ENCODE measurements at places on chromosomes 1 and 21.
A peak's percentile ranks its signal among the peaks of the same experiment; 100 is the strongest.

DNA sequence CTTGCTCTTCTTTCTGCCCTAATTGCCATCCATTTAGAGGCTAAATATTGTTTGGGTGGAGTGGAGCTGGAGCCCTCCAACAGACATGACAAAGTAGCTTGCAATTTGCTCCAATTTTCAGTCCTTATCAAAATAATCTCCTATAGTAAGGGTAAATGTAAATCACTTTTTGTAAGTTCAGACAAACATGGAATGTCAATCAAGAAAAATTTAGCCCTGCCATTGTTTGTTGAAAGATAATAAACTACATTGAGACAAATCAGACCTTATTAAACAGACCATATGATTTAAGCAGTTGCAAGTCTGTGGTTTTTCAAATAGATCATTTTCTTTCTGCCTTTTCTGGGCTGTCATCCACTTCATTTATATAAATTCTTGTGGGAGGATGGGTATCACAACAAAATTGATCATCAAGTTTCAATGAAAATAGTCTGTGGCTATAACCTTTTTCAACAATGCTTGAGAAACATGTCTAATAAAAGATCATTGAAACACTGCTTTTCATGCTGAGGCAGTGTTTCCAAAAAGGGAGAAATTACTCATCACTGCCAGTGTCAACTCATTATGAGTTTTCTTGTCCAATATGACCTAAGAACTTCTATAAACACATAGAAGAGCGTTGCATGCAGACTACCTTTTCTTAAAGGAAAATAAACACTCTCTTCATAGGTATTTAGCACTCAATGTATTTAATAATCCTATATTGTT, 1152.0 kb upstream of the B3GALT2 start:
- no peak for DNase-seq

DNA sequence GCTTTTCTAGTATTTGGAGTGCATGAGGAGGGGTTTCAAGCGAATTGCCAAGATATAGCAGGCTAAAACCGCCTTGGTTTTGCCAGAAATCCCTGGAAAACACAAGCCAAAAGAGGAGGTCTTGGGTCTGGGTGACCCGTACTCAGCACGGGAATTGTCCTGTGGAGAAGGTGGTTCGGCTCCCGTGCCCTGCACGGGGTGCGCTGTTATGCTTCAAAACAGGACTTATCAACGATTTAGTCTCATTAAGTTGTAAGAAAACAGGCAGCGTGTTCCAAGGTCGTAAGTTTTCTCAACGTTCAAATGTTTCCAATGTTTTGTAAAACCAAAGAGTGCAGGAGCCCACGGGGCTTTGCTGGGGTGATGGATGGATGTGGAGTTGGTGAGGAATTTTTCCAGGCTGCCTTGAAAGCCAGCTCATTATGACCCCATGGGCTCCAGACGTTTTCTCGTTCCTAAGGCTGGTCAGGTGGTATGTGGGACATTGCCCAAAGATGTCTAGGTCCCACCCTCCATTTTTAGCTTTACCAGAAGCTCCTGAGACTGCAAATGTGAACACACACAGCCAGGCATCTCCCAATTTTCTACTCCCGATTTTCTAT, 75.4 kb upstream of the CLDN14 start:
- no peak for DNase-seq

- DNase-seq, result peak; percentile 59
These were observed 107.7 kb upstream of the CACYBP start for GRCh38 chr1:174892016-174892415.

DNA sequence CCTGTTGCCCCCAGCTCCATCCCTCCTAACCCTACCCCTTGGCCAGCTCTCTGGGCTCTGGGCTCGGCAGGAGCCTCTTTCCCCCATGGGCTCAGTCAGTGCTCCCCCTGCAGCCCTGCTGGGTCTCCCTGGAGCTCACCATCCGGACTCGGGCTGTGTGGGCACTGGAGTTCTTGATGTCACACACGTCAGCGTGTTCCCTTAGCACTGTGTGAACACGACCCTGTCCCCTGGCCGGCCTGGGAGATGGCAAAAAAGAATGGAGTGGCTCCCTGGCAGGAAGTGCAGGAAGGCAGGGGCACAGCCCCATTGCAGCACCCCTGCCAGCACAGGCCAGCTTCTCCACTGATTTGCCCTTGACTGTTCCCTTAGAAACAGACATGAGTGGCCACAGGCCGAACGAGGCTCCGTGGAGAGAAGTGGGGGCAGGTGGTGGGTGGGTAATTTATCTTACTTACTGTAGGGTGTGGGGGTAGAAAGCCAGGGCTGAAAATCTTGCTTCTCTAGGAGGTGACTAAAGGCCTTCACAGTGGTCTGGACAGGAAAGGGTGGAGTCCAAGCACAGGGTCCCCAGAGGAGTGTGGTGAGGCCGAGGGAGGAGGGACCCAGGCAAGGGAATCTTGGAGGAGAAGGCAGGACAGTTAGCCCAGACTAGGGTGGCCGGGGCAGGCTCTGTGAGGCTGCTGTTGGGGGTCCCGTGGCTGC, 381.7 kb upstream of the VAMP3 start:
- DNase-seq, result peak; percentile 14

DNA sequence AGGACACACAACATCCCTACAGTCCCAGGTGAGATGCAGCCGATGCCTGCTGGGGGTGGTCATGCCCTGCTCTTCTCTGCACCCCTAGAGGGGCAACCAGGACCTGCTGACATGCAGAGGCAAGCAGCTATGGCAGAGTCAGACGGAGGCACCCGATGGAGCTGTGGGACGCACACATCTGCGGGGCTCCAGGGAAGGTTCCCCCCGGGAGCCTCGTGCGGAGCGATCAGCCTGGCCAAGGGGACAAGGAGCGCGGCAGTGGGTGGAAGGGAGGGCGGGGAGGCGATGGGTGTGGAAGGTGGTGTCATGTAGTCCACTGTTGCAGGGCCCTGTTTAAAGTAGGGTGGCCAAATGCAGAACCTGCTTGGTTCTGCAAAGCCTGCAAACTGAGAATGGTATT, 143.0 kb upstream of the AJAP1 start:
- no peak for DNase-seq

- DNase-seq, result no peak
These were observed 7.4 kb downstream of the HCRTR1 start for GRCh38 chr1:31624731-31625514.

- DNase-seq, result no peak
These were observed 32.8 kb upstream of the GREM2 start for GRCh38 chr1:240644732-240645131.

DNA sequence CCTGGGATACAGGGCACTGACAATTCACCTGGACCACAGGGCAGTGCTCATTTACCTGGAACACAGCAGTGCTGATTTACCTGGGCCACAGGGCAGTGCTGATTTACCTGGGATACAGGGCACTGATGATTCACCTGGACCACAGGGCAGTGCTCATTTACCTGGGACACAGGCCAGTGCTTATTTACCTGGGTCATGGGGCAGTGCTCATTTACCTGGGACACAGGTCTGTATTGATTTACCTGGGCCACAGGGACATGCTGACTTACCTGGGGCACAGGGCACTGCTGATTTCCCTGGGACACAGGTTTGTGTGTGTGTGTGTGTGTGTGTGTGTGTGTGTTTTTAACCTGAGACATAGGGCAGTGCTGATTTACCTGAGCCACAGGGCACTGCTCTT, 261.7 kb downstream of the MATN1 start:
- DNase-seq, result no peak

GRCh38 chr1:212688341-212689047, 11.1 kb downstream of the BATF3 start:
- no peak for DNase-seq

DNA sequence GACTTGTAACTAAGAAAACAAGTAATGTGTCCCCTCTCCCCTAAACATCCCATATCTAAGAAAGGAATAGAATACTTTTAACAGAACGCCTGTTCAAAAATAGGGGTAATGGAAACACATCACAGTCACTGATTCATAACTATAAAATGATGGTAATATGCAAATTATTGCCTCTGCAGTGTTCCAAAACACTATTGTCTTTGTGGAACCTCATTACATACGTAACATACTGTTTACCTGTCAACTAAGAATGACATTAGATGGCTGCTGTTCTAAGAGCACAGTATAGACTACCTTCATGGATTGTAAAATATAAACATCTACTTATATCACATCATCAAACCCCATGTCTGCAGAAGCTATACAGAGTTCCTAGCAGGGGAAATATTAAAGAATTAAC, 3.4 kb upstream of the BCL2L15 start:
- no peak for DNase-seq

GRCh38 chr1:36160949-36161485, 5.1 kb downstream of the MAP7D1 start:
- peak; percentile 66 for DNase-seq

DNA sequence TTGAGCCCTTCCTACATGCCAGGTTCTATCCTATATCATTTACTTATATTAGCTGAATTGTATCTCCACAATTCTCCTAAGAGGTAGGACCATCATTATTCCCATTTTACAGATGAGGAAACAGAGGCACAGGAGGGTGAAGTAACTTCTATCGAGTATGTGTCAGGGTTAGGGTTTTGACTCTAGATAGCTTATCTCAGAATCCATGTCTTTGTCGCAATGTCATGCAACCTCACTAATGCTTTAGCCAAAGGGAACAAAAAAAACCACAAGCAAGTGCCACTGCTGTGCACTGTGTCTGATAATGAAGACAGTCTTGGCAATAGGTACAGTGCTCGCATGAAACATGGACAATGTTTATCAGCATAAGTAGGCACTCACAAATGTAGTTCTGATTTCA, 95.4 kb upstream of the CLDN14 start:
- no peak for DNase-seq

DNA sequence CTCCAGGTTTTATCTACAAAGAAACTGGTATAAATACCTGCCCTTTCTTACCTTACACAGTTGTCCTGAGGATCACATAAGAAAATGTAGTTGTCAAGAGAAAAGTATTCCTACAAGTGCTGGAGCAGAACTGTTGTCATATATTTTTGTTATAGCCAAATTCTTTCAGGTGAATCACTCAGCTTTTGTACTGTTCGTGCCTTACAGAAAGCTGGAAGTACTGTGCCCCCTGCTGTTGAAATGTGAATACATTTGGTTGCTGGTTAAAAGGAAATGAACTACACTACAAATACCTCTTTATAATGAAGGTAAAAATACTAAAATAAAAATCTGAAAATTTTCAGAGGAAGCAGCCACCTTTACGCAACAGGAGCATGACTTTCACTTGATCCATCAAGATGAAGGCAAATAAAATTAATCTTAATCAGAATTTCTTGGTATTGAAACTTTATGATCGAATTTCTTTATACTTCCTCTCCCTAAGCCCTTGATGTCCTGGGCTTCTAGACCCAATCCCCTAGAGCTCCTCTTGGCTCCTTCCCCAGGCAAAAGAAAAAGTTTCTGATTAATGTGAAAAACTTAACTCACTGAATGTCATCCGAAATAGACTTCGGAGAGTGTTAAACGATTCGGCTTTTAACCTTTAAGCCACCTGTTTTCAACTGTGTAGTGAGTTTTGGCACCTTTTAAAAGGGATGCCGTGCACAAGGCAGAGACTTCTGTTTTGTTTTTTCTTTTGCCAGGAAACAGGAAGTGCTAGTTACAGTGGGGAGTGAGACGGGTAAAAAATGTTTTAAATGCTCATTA, 12.5 kb downstream of the CHML start:
- no peak for DNase-seq

- DNase-seq, result no peak
These were observed 1.3 kb upstream of the THAP3 start for GRCh38 chr1:6623269-6623965.

DNA sequence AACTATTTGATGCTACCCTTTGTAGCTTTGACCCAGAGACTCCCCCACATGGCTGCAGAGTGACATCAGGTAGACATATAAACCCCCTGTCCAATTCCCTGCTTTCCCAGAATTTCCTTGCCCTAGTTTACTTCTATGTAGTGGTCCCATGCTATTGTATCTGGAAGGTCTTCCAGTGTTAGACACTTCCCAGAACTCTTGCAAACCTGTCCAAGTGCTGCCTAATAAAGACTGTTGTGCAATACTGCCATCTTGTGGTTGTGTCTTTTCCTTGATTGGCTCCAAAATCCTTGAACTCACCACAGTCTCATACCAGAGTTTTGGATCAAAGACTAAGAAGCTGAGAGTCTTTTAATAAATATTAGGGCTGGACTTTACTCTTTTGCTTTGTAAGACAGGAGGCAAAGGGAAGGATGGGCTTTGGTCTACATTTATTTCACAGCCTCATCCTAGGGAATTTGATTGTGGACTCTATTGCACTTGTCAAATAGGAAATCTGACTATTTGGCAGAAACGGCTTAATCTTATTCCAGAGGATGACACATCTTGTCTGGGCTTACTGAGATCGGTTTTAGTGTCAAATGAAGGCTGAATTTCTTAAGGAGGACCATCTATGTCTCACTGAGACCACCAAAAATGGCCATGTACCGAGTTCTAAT, 169.9 kb downstream of the LRRC7 start:
- no peak for DNase-seq

DNA sequence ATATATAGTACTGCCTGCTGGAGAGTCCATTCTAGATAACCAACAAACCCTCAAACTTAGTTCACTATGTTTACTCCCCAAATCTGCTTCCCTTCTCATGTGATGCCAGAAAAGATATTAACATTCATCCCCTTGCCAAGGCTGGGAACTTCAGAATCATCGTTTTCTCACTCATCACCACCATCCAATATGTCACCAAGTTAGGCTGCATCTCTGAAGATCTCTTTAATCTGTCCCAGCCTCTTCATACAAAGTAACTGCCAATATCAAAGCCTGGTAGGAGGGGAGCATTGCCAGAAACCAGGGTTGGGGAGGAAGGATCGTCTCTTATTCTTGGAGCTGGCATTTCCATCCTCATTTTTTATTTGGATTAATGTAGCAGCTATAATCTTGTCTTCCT, 71.6 kb downstream of the XCL2 start:
- DNase-seq, result no peak

GRCh38 chr1:44447051-44447810, 42.2 kb downstream of the RNF220 start:
- DNase-seq, result no peak

- DNase-seq, result no peak
These were observed 930 bp downstream of the DHCR24 start for GRCh38 chr1:54885807-54886723.
